Subcutaneous preadipocyte (primary cell): ENCODE measurements at places on chromosomes 5 and 9. TPM values are rescaled to one million over a fixed set of nuclear protein-coding genes. Genes with fewer than 3 reads are reported as not detected.

RBM27 gene
- 21.7 and 31.7 TPM in 2 replicates for total RNA-seq

BTNL9 gene
- 0.37 TPM in 1 of 2 replicates, not detected in the other for total RNA-seq

SPATA31E1 gene
- 0.37 and 0.59 TPM in 2 replicates for total RNA-seq

OR1J4 gene
- total RNA-seq = not detected in 2 replicates

PAM gene
- 152 and 164 TPM in 2 replicates for total RNA-seq

SLC25A2 gene
- total RNA-seq = 0.37 and 0.39 TPM in 2 replicates

PCDHB13 gene
- total RNA-seq = under 0.01 TPM in 2 replicates

SIT1 gene
- total RNA-seq = 1.1 TPM in 1 of 2 replicates, not detected in the other

FRMD3 gene
- 0.73 and 8.0 TPM in 2 replicates for total RNA-seq

GABRA1 gene
- total RNA-seq = not detected in 2 replicates

TRAF1 gene
- total RNA-seq = 2.2 and 2.9 TPM in 2 replicates

ZFAND5 gene
- 73.5 and 94.8 TPM in 2 replicates for total RNA-seq

CFAP90 gene
- not detected in 2 replicates for total RNA-seq
